Muscle of leg (tissue), 16 donors: ENCODE measurements at places on chromosomes 4 and X. TPM values are rescaled to one million over a fixed set of nuclear protein-coding genes. Genes with fewer than 3 reads are reported as not detected.

GRCh38 chr4:14620567-14621141 lies 381.6 kb upstream of the CPEB2 start:
- no peak overlapping the region for H3K4me3 ChIP-seq
- no peaks in the 10 kb centered on the region for H3K4me1 ChIP-seq
- no peak for DNase-seq
- H3K27me3 ChIP-seq: no peaks in the 10 kb centered on the region
- H3K27ac ChIP-seq: no peak overlapping the region

DNA sequence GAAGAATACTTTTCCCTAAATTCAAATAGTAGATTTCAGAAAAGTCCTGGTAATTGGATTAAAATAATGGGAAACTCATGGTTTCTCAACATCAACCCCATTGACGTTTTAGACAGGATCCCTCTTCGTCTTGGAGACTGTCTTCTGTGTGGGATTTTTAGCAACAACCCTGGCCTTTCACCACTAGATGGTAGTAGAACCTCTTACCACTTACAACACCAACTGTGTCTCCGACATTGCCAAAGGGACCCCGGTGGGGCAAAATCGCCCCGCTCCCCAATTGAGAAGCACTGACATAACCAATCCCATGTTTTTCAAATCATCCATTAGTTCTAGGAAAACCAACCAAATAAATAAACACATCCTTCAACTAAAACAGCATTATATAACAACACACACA lies 16.9 kb upstream of the ANOS1 start:
- DNase-seq: peak; percentile 37
- no peak overlapping the region for H3K4me3 ChIP-seq
- peaks cover 14% of the 10 kb centered on the region for H3K27me3 ChIP-seq

DNA sequence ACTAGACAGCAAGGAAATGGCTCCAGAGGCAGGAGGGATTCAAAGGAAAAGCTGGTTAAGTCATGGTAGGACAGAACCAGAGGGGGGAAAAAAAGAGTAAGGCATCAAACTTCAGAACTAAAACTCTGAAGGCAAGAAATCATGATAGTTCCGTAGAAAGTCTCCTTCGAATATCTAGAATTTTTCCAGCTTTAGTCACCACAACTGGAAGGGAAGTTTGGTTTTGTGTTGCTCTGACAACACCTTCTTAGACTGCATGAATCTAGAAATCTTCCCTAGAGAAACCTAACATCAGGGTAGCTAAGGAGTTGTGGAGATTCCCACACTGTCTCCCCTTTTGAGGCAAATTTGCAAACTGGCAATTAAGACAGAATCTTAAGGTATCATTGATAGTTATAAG lies 33.7 kb downstream of the AMMECR1 start:
- H3K4me1 ChIP-seq: no peaks in the 10 kb centered on the region
- no peaks in the 10 kb centered on the region for H3K36me3 ChIP-seq
- no peak overlapping the region for H3K27ac ChIP-seq

DNA sequence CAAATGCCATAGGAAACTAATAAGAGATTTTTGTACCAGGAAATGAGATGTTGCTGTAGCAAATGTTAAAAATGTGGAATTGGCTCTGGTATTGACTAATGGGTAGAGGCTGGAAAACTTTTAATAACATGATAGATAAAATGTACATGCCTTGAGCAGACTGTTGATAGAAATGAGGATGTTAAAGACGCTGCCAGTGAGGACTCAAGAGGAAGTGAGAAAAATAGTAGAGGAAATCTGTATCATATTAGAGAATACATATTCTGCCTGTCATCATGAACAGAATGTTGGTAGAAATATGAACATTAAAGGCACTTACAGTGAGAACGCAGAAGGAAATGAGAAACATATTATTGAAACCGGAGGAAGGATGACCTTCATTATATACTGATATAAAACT lies 577.2 kb upstream of the HTR2C start:
- H3K27me3 ChIP-seq: peaks cover 2% of the 10 kb centered on the region
- no peaks in the 10 kb centered on the region for H3K36me3 ChIP-seq
- no peak for DNase-seq
- H3K4me1 ChIP-seq: no peaks in the 10 kb centered on the region

DNA sequence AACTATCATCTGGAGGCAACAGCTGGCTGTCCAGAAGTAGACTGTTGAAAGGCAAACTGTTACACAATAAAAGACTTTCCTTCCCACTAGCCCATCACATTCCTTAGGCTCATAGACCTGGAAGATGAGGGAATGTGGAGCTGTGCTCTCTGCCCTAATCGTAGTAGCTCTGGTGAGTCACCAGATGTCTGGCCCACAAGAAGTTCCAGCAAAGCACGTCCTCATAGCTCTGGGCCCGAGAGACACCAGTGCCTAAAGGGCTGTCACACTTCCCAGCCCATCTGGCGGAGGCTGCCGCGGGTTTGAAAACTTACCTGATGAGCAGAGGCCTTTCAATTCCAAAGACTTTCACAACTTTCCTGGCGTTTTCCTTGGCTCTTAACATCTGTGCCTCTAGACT lies 81.7 kb upstream of the STOX2 start:
- peaks cover 2% of the 10 kb centered on the region for H3K4me1 ChIP-seq
- DNase-seq: peak; percentile 79
- no peak overlapping the region for H3K4me3 ChIP-seq
- no peaks in the 10 kb centered on the region for H3K36me3 ChIP-seq
- H3K27me3 ChIP-seq: no peaks in the 10 kb centered on the region
- H3K27ac ChIP-seq: peak overlapping the region; percentile 52

DNA sequence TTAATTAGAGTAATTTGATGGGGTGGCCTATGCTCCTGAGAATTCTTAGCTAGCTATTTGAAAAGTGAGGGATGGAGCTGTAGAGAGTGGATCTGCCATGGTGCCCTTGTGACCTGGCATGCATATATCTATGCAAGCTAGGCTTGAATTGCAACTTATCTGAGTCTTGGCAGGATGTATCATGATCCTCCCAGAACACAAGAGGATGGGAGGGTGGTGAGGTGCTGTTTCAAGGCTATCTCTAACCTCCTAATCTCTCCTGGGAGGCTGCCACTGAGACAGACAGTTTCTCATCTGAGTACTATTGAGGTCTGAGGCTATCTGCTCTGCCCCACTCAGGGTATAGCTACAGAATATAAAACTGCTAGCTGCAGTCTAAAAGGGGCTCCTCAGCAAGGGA lies 56.6 kb downstream of the BRCC3 start:
- H3K4me3 ChIP-seq: no peak overlapping the region
- H3K4me1 ChIP-seq: no peaks in the 10 kb centered on the region
- no peak overlapping the region for H3K27ac ChIP-seq
- H3K27me3 ChIP-seq: no peaks in the 10 kb centered on the region
- DNase-seq: no peak

- H3K27me3 ChIP-seq: peaks cover 66% of the 10 kb centered on the region
- H3K4me1 ChIP-seq: peaks cover 8% of the 10 kb centered on the region
- DNase-seq: no peak
- no peak overlapping the region for H3K4me3 ChIP-seq
Measured at GRCh38 chr4:6662591-6662990, 22.1 kb downstream of the MRFAP1 start.

- H3K27me3 ChIP-seq: no peaks in the 10 kb centered on the region
- DNase-seq: no peak
- no peaks in the 10 kb centered on the region for H3K36me3 ChIP-seq
- no peak overlapping the region for H3K27ac ChIP-seq
- no peaks in the 10 kb centered on the region for H3K4me1 ChIP-seq
Measured at GRCh38 chr4:167421201-167421600, 186.9 kb upstream of the SPOCK3 start.

TRIM75 gene
- 0.09 TPM for total RNA-seq

DNA sequence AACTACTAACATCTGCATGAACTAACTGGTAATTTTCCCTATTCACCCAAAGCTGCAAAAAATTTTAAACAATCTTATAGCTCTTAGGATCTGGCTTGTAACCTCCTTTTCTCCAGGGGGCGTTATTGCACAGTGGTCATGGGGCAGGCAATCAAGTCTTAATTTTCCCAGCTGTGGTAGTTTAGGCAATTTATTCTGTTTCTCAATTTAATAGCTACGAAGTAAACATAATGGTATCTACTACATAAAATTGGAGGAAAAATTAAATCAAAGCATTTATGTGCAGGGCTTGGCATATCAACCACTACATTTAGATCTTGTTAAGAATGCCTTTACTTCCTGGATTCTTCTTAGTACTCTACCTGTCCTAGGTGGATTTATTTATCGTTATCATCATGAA lies 137.4 kb upstream of the GUCY1A1 start:
- no peak overlapping the region for H3K4me3 ChIP-seq
- peak; percentile 31 for DNase-seq
- H3K4me1 ChIP-seq: peaks cover 4% of the 10 kb centered on the region
- H3K36me3 ChIP-seq: no peaks in the 10 kb centered on the region
- H3K27me3 ChIP-seq: no peaks in the 10 kb centered on the region
- no peak overlapping the region for H3K27ac ChIP-seq

- H3K4me3 ChIP-seq: no peak overlapping the region
- H3K36me3 ChIP-seq: no peaks in the 10 kb centered on the region
- peak overlapping the region; percentile 69 for H3K27ac ChIP-seq
- no peaks in the 10 kb centered on the region for H3K27me3 ChIP-seq
Measured at GRCh38 chr4:81723019-81723884, 251.5 kb upstream of the RASGEF1B start.

GRCh38 chr4:100287534-100287933 lies 97.3 kb upstream of the DDIT4L start:
- H3K4me3 ChIP-seq: no peak overlapping the region
- H3K4me1 ChIP-seq: peaks cover 15% of the 10 kb centered on the region

DNA sequence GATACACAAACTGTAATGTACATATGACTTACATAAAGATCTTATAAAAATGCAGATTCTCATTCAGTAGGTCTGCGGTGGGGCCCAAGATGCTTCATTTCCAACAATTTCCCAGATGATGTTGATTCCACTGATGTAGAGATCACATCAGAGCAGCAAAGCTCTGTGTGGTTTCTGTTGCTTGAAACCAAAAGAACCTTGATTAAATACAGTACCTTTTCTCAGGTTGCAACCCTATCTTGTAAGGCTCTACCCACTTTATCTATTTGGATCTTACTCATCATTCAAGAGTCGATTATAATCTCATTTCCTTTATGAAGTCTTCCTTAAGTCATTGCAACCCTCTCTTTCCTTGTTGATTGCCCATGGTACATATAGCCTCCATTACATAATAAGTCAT lies 816.8 kb downstream of the RPA4 start:
- no peak for DNase-seq
- H3K27ac ChIP-seq: no peak overlapping the region
- H3K4me3 ChIP-seq: no peak overlapping the region
- H3K4me1 ChIP-seq: no peaks in the 10 kb centered on the region

MAMLD1 gene
- 4.4 TPM for total RNA-seq

GRCh38 chr4:109973529-109973905 lies 60.8 kb downstream of the EGF start:
- no peak overlapping the region for H3K27ac ChIP-seq
- no peaks in the 10 kb centered on the region for H3K27me3 ChIP-seq
- no peak for DNase-seq
- H3K4me3 ChIP-seq: no peak overlapping the region
- H3K4me1 ChIP-seq: peaks cover 5% of the 10 kb centered on the region

DNA sequence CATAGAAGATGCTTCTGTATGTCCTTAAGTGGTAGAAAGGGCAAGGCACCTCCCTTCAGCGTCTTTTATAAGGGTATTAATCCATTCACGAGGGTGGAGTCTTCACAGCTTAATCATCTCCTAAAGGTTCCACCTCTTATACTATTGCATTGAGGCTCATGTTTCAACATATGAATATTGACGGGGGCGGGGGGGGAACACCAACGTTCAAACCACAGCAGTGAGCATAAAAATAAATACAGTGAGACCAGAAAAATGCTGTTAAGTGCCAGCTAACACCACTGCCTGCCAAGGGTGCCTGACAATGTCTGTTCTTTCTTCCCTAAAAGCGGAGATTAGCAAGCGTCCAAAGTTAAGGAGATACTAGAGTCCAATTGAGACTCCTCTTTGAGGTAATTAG lies 323.3 kb downstream of the STK32B start:
- H3K36me3 ChIP-seq: no peaks in the 10 kb centered on the region
- no peak overlapping the region for H3K27ac ChIP-seq
- H3K4me1 ChIP-seq: peaks cover 8% of the 10 kb centered on the region
- no peak overlapping the region for H3K4me3 ChIP-seq
- no peaks in the 10 kb centered on the region for H3K27me3 ChIP-seq

DNA sequence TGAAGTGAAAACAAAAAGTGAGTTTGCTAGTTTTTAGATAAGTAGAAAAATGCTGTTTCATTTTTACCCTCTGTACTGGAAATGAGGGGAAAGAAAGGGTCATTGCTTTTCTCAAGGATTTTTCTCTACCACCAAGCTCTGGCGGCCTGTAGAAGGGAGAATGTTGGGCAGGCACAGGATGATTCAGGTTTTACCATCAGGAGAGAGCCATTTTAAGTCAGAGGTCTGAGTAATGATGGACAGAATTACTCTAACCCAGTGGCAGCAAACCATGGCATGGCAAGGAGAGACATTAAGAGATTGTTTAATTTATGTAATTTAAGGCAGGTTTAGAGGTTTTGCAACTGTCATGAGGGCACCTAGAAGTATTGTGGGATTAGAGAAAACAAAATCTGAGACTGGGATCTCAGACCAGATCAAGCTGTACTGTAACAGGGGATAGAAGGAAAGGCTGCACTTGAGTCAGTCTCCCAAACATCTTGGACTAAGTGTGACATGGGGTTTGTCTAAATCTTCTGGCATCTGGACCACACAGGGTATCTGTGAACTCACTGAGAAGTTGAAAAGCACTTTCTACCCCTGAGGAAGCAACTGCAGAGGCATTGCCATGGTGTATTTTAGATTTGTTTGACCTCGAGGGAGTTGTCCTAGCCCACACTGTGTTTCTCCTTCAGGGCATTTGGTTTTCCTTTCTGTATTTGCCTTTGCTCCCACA lies 81.6 kb downstream of the BANK1 start:
- H3K4me1 ChIP-seq: no peaks in the 10 kb centered on the region
- no peaks in the 10 kb centered on the region for H3K36me3 ChIP-seq
- no peak overlapping the region for H3K27ac ChIP-seq
- no peak for DNase-seq

- H3K27me3 ChIP-seq: peaks cover 13% of the 10 kb centered on the region
- H3K4me3 ChIP-seq: no peak overlapping the region
- H3K36me3 ChIP-seq: no peaks in the 10 kb centered on the region
- no peaks in the 10 kb centered on the region for H3K4me1 ChIP-seq
- peak; percentile 39 for DNase-seq
- H3K27ac ChIP-seq: no peak overlapping the region
Measured at GRCh38 chrX:51148848-51149247, 183.8 kb upstream of the NUDT10 start.

ZNF185 gene
- total RNA-seq: 18.3 TPM

FAM133A gene
- 0.49 TPM for total RNA-seq

DNA sequence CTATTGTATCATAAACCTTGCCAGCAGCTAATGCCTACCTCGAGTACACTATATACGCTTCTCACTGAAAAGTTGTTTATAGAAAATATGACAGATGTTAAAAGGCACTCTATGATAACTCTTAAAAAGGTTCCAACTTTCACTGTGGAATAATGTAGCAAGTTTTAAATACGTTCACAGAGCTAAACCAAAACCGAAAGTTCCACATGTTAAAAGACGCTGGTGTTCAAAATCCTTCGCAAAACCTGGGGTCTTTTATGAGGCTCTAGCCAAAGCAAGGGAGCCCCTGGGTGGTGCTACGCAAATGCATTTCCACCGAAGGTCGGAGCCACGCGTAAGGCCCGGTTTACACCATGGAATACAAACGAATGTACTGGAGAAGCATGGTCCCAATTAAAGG lies 103.7 kb upstream of the TENM3 start:
- DNase-seq: peak; percentile 28
- H3K36me3 ChIP-seq: no peaks in the 10 kb centered on the region
- H3K4me3 ChIP-seq: no peak overlapping the region
- H3K27me3 ChIP-seq: peaks cover 39% of the 10 kb centered on the region
- H3K4me1 ChIP-seq: peaks cover 19% of the 10 kb centered on the region
- no peak overlapping the region for H3K27ac ChIP-seq
